ENCODE measurements at places on chromosomes 13 and 19. TPM values are rescaled to one million over a fixed set of nuclear protein-coding genes. Genes with fewer than 3 reads are reported as not detected.
A peak's percentile ranks its signal among the peaks of the same experiment; 100 is the strongest.

DNA sequence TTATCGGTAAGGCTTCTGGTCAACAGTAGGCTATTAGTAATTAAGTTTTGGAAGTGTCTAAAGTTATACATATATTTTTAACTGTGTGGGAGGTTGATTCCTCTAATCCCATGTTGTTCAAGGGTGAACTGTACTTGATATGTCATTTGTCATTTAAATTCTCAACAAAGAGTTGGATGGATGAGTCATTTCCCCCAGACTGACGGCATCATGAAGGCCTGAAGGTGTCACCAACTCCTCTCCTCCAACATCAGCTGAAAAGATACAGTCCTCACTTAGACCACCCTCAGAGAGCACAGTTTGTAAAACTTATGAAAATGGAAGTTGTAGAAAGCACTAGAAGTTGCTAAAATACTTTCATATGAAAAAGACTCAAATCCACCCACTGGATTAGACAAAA, 48.8 kb downstream of the DCLK1 start:
- no peak for DNase-seq

GRCh38 chr13:35347679-35348205, 128.7 kb downstream of the MAB21L1 start:
- no peak for DNase-seq

DNA sequence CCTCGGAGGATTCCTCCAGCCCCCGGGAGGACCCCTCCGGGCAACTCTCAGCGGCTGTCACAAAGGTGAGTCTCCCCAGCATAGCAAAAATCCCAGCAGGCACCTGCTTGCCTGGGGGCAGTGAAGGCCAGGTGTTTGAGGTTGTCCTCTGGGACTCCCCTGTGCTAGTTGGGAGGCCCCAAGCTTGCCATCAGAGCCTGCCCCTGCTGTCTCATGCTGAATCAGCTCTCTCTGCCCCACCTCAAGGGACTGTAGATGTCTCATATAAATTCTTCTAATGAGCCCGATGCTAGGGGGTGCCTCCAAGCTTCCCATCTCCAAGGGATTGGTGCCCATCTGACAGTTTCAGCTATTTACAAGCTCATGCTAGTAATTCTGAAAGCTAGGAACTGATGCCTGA, 53.6 kb downstream of the NWD1 start:
- no peak for DNase-seq

DNA sequence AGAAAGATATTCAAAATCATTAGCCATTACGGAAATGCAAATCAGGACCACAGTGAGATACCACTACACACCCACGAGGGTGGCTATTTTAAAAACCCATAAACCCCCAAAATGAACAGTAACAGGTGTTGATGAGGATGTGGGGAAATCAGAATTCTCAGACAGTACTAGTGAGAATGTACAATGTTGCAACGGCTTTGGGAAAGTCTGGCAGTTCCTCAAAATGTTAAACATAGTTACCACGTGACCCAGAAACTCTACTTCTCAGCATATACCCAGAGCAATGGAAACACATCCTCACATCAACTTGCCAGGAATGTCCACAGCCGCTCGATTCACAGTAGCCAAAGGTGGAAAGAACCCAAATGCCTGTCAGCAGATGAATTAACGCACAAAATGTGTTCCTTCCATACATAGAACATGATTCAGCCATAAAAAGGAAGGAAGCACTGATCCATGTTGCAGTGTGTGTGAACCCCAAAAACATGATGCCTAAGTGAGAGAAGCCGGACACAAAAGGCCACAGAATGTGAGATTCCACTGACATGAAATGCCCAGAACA, 7.0 kb downstream of the PLVAP start:
- no peak for DNase-seq

DNA sequence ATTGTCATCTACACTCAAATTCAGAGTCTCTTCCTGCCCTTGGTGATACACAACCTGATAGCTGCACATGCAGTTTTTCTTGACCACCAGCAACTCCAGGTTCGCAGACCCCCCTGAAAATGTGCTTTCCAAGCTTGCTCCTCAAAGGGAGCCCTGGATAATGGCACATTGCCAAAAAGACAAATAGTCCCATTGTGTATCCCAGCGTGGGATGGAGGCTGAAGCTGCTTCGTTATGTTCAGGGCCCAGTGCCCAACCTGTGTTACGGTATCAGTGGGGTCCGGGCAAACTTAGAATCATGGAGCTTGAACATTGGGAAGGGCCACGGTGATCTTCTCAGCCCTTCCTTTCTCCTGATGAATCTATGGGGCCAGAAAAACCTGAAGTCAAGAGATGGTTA, 173.0 kb downstream of the TEX29 start:
- no peak for DNase-seq

- peak; percentile 45 for DNase-seq
Measured at GRCh38 chr19:4233282-4233853, 4.0 kb downstream of the EBI3 start.

DNA sequence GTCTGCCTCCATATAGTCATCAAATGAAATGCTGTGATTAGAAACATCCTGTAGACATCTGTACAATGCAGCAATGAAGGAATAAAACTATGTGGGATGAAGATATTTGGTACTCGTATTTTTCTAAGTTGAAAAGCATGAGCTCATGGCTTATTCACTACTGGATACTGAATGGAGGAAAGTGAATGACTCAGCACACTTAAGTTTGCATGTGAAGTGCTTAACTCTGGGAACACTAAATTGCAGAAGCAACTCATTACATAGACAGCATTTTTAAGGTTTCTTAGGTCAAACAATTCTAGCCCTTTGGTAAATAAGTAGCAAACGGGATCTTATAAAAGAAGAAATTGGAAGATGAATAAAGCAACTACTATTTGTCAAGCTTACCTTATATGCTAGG, 429.0 kb upstream of the MIR17HG start:
- DNase-seq, result no peak

DNA sequence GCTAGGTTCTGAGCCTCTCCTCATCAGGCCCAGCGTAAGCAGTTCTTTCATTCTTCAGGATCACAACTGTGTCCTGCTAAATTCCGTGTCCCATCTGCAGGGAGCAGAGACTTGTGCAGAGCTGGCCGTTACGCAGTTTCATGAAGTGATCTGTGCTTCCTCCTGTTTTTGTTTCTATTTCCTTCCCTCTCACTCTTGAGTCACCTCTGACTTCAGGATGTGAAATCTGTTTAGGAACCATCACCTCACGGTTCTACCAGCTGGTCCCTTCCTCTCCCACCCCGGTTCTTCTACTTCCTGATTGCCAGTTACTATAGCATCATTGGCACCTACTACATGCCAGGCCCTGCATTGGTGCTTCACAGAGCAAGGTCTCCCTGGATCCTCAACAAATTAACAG, 8.5 kb downstream of the MAU2 start:
- DNase-seq, result no peak

- no peak for DNase-seq
Measured at GRCh38 chr13:23617551-23618024, 47.4 kb downstream of the TNFRSF19 start.

DNA sequence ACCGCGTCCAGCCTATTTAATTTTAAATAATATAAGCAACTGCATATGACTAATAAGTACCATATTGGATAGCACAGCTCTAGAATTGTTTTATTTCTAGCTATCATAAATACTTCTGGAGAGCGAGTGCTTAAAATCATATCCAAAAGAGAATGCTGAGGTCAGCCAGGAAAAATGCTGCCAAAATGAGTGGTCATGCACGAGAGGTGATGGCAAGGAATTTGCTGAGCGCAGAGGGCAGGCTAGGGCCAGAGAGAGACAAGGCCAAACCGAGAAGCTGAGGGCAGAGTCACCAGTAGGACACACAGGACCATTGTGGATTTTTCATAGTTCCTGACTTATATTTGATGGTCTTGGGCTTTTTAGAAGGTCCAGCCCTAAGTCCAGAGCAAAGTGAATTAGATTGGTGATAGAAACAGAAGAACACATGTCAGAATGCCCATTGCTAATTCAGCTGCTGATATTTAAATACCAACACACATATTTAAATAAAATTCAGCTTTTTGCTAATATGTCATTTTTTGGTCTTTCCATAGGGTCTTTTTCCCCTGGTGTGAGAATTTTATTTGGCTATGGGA, 33.6 kb upstream of the UBL3 start:
- DNase-seq, result no peak

DNA sequence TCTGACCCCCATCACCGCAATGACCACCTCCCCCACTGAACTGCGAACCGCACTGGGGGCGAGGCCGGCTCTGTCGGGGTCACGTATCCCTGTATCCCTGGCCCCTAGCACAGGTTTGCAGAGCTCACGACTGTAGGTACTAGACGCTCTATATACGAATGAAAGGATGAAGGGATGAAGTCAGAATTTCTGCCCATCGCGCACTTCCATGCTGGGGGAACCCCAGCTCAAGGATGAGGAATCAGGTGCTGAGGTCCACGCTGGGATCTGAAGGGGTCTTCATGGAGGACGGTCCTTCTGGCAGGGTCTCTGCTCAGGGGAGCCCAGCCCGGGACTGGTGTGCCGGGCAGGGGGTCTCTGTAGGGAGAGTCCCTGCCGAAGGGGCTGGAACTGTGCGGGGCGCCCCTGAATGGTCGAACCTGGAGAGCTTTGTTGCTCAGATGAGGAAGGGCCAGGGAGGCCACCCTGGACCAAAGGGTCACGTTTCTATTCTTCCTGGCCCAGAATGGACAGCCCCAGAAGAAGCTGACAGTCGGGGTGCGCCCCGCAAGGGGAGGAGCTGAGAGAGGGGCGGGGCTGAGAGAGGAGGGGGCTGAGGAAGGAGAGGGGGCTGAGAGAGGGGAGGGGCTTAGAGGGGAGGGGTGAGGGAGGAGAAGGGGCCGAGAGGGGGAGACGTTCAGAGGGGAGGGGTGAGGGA, 37.9 kb upstream of the SEMA6B start:
- no peak for DNase-seq

DNA sequence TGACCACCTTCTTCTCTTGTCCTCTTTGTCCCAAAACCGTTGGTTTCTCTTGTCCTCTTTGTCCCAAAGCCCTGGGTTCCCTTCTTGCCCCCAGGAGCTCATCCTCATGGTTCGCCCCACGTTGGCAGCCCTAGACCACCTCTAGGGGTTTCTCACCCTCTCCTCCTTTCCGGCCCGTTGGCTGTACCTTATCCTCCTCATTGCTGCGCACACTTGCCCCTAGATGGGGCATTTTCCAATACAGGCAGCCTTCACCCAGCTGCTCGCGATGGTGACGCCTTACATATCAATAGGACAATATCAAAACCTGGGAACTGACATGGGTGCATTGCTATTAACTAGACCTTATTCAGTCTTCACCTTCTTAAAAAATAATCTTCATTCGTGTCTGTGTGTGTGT, 86.5 kb downstream of the IPO5 start:
- DNase-seq, result no peak

- no peak for DNase-seq
Measured at GRCh38 chr13:29530901-29531300, 64.6 kb downstream of the SLC7A1 start.

- DNase-seq, result no peak
Measured at GRCh38 chr19:1002600-1002999, 2.4 kb downstream of the GRIN3B start.

DNA sequence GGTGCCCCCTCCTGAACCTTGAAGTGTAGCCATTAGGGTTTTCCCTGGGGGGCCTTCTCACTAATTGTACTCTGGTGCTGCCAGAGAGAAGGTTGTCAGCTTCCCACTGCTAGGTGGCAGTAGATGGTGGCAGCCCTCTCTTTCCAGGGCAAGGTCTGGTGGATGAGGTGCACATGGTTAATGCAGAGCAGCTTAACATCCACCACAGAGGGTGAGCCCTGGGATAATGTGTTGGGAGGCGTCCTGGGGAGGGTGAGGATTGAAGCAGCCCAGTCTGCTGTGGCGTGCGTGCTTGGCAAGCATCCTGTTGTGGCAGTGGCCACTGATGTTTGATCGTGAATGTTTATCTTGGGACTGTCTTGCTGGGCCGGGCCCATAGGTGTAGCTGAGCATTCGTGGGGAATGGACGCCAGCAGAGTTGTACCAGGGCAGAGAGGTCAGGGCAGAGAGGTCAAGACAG, 5.8 kb downstream of the EGLN2 start:
- DNase-seq, result no peak

- DNase-seq, result no peak
Measured at GRCh38 chr13:94583926-94584325, 12.0 kb downstream of the TGDS start.

DNA sequence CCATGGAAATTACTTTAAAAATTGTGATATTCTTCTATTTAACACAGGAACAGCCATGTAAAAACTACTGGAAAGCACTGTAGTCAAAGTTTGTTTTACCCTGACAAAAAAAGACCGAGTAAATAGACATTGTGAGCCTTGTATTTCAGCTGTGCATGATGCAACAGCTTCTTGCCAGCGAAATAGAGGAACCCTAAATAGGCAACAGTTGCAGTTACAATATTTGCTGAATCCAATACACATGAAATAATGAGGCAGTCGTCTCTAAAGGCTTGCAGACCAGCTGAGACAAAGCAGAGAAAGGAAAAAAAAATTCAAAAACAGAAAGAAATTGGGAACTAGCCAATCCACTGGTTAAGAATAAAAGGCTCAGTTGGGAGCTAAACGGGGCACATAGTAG, 1001.1 kb downstream of the OLFM4 start:
- DNase-seq, result no peak

DNA sequence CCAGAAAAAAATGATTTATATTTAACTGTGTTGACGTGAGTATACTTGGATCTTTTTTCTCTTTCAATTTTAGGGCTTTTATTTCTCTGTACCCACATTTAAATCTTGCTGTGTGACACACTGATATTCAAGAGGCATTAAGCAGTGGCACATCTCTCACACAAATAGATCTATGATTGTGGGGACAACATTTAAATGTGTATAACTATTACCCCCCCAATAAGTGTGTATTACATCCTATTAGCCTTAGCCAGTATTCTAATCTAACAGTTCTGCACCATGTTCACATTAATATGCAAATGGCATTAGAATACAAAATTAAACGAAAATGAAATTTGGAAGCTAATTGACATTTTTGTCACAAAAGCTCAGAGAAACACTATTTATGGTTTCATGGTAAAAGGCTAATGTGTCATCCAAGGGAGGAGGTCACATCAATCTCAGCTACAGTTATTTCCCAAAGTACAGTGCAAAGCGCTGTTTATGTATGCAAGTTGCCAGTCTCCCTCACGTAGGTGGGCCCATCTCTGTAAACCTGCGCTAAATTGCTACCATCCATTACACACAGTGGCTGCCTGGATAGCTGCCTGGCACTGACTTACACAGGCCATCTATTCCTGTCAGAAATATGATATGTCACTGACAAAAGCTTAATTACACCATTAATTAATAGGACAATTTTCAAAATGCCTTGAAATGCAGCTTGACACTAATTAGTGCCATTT, 984.7 kb upstream of the PCDH9 start:
- DNase-seq, result no peak

- no peak for DNase-seq
Measured at GRCh38 chr13:29801737-29802305, 48.6 kb downstream of the UBL3 start.

The C13orf42 gene
- not detected for total RNA-seq

The ZNF471 gene
- not detected for total RNA-seq

The MIA gene
- not detected for total RNA-seq

The ZNF320 gene
- 1.3 TPM for total RNA-seq

The ZFP14 gene
- total RNA-seq, result 5.0 TPM

The SLC25A42 gene
- 18.3 TPM for total RNA-seq

The TMEM145 gene
- total RNA-seq, result not detected

The PRTN3 gene
- total RNA-seq, result not detected

The MAG gene
- total RNA-seq, result 1.3 TPM

The TDRD3 gene
- 11.8 TPM for total RNA-seq

The CGB8 gene
- total RNA-seq, result not detected

The ZNF837 gene
- total RNA-seq, result 0.73 TPM

All from HepG2 (cell line).